Myocyte (in vitro differentiated cells): ENCODE measurements at places on chromosomes 4 and X. TPM values are rescaled to one million over a fixed set of nuclear protein-coding genes. Genes with fewer than 3 reads are reported as not detected.

HTT gene
- total RNA-seq: 17.5 and 66.1 TPM in 2 replicates

MAP9 gene
- total RNA-seq: 1.2 and 1.7 TPM in 2 replicates

FGF13 gene
- 14.3 and 30.5 TPM in 2 replicates for total RNA-seq

TGIF2LX gene
- not detected in 2 replicates for total RNA-seq

SPANXA2 gene
- not detected in 2 replicates for total RNA-seq

DNA sequence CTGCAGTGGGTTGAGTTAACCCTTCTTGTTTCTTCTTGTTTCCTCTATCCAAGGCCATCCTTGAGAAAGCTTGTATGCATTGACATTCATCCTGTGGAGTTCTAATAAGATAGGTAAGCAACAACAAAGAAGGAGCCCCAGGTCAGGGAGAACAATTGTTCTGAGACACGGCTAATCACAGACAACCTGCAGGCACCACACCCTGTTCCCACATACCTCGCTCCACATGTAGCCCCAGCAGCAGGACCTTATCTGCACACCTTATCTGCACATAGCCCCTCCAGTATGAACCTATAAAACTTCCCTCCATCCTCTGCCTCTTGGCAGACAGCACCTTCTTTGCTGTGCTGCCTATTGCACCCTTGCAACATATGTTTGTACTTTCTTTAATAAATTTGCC is 129.1 kb downstream of the MSL3 start:
- DNase-seq: no peak

DNA sequence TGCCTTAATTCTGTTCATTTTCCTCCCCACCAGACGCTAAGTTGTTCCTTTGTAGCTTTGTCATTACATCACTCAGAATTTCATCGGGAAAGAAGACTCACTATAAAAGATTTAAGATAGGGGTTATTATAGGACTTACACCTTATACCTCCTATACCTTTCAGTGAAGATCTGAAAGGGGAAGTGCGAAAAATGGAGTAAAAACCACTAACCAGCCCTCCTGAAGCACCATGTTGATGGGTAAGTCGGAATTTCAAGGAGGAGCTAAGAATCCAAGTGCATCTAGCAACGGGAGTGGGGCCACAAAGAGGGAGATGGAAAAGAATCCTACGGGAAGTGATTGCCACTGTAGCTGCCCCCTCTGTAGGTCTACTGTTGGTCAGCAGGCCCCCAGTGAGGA is 119.1 kb upstream of the H2AZ1 start:
- DNase-seq: no peak

DNA sequence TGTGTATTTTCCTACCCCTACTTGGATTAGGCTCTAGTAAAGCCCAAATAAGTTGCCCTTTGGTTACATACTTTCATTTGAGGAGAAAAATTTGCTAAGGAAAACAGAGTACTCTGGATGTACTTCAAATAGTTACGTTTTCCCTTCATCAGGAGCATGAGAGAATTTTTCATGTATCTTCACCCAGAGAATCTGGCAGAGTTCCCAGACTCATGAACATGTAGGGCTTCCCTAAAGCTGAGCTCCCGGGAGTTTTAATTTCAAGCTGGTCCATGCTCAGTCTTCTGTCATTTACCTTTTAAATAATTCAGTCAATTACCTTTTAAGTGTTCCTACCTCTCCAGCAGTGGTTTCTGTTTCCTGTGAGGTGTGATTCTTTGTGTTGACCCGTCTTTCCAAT is 367.5 kb upstream of the GRID2 start:
- peak; percentile 16 for DNase-seq

DNA sequence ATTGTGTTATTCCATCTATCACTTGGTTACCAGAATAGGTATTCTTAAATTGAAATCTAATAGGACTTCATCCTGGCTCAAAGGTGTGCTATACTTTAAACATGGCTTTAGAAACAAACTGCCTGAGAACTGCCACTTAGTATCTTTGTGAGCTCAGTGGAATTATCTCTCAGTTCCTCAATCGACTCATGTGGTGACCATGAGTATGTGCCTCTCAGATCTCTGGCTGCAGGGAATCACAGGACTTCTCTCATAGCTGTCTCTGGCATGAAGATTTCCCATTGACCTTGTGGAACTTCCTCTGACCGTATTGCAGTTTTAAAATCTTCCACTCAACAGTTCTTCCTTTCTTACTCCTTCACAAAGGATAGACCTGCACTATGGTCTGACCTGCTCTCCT is 681.9 kb upstream of the BOD1L1 start:
- no peak for DNase-seq

DNA sequence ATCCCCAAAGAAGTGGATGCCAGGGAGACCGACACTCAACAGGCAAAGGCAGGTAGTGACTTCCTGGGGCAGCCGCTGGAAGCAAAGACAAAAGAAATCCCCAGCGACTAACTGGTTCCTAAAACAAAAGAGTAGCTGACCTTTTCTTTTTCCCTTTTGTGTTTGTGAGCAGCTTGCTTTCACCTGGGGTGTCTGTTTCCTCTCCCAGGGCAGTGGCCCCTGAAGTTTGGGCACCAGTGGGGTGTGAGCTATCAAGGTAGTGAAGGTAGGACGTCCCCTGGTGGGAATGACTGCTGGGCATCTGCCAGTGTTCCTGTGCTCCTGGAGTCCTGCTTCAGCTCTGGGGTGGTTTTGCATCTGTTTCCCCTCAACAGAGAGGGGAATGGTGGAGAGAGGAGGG is 41.6 kb upstream of the STIM2 start:
- DNase-seq: no peak

DNA sequence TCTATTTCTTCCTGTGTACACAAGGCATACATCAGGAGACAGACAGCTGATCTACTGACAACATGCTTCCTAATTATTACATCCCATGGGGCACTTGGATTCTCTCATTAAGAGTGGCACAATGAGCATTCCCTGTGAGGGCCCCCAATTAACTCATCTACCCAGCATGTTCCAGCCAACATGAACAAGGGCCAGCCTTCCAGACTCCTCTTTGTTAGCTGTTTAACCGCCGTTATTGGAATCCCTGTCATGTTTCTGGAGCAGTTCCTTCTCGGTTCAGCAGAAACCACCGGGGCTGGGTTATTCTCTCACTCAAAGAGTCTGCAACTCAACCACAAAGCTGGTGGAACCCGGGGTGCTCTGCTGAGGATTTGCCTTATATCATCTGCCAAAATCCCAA is 9.9 kb upstream of the GPM6B start:
- no peak for DNase-seq

GRCh38 chr4:175413561-175413960 is 398.5 kb downstream of the GPM6A start:
- DNase-seq: peak; percentile 73

DNA sequence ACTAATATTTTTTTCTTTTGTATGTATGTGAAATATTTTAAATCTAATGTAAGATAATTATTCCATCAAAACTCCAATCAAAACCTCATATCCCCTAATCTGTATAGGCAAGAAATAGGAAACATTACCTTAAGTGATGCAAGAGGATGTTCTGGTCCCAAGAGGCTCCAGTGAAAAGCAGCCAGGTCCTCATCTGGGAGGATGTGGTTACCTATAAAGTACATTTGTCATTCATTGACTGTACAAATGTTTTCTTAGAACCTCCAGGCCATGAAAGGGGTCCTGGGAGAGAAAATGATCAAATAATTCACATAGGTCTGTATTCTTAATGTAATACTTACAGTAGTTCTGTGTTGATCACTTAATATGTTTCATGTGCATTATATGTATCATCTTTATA is 25.5 kb downstream of the FAM120C start:
- no peak for DNase-seq

GRCh38 chr4:32775049-32775448 is 2054.9 kb downstream of the PCDH7 start:
- no peak for DNase-seq

DNA sequence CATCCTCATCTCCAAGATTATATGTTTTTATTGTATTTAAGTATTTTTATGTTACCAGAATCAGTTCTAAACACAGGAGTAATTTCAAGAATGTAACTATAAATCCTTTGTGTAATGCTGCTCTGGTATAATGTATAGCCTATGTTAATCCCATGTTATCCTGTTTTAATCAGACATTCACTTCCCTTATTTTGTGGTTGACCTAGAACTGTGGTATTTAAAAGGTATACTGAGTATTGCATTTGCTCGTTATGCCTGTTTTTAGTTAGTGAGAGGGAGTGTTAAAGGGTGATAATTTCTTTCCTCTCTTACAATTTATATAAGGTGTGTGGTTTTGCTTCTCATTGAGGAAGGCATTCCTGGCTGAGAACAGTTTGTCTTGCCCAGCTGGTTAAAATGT is 26.2 kb downstream of the MTM1 start:
- DNase-seq: no peak

DNA sequence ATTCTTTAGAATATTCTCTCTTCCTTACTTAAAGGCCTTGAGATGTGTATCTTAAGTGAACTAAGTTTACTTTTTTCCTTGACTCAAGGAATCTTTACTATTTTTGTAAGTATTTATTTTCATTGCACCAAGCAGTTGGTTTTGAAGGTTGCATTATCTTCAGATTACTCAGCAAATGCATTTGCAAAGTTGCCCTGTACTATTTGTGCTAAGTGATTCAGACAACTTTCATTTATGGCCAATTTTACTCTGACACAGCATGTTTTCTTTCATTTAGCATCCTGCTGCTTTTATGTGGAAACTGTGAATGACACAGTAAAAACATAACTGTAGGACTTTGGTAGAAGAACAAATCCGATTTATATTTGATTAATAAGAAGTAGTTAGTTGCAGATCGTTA is 191.0 kb downstream of the CCSER1 start:
- peak; percentile 59 for DNase-seq

DNA sequence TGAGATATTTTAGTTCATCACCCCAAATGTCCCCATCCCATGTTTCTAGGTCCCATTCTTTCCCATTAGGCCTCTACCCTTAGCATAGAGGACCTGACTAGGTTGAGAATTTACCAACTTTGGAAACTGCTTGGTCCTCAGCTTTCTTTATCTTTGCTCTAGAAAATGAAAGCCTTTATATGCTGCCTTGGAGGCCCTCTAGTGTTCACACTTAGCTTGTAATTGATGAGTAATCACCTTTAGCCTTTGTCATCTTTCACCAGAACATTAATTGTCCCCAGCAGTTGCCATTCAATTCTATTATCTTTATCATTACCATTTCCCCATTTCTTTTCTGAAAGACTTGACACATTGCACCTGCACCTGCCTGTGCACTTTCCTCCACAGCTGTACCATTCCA is 589.2 kb upstream of the NR3C2 start:
- DNase-seq: peak; percentile 53

DNA sequence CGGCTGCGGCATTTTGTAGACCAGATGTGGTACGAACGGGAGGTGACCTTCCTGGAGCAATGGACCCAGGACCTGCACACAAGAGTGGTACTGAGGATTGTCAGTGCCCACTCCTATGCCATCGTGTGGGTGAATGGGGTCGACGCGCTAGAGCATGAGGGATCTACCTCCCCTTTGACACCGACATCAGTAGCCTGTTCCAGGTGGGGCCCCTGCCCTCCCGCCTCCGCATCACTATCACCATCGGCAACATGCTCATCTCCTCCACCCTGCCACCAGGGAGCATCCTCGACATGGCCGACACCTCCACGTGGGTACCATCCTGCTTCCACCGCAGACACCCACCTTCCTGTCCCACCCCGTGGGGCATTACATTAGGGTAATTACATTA is 46.2 kb downstream of the SMARCA5 start:
- DNase-seq: no peak

DNA sequence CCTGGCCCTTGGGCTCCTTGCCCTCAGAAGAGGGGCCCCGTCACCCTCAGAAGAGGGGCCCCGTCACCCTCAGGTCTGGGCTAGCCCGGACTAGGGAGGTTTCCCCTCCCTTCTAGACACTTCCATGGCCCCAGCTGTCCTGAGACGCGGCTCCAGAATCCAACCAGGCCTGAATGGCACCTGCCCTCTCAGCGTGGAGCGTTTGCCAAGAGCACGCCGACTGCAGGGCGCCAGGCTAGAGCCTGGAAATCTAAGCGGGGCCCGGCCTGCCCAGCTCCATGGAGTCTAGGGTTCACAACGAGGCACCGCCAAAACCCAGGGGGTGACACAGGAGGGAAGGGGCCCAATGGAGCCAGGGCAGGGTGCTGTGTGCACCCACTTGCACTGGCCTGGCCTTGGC is 7.8 kb upstream of the ATP2B3 start:
- no peak for DNase-seq

DNA sequence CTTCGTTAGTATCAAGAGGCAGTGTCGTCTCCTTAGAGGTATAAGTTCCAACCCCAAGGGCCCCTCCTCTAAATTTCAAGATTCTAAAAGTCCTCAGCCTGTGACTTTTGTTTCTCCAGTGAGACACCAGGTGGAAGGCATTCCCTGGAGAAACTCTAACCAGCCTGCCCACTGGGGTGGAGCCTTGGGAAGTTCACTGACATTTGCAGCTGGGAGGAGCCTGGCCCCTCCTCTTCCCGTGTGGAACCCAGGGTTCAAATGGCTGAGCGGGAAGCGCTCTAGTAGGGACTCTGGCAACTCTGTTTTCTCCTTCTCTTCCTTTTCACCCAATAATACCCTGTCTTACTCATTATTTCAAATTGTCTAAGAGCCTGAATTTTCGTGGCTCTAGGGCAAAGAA is 325.0 kb downstream of the TLL1 start:
- no peak for DNase-seq

GRCh38 chr4:145177906-145178538 is 2.4 kb downstream of the OTUD4 start:
- peak; percentile 16 for DNase-seq
